ENCODE measurements at places on chromosomes 13 and 19.

- peak; percentile 78 for DNase-seq
These were observed 7.3 kb upstream of the MEDAG start for GRCh38 chr13:30898678-30899241.

GRCh38 chr19:12278713-12279112 lies 16.0 kb downstream of the ZNF44 start:
- peak; percentile 1 for DNase-seq

- no peak for DNase-seq
These were observed 28.4 kb downstream of the RASA3 start for GRCh38 chr13:114103801-114104654.

- no peak for DNase-seq
These were observed 3.9 kb upstream of the LSM4 start for GRCh38 chr19:18326772-18327171.

DNA sequence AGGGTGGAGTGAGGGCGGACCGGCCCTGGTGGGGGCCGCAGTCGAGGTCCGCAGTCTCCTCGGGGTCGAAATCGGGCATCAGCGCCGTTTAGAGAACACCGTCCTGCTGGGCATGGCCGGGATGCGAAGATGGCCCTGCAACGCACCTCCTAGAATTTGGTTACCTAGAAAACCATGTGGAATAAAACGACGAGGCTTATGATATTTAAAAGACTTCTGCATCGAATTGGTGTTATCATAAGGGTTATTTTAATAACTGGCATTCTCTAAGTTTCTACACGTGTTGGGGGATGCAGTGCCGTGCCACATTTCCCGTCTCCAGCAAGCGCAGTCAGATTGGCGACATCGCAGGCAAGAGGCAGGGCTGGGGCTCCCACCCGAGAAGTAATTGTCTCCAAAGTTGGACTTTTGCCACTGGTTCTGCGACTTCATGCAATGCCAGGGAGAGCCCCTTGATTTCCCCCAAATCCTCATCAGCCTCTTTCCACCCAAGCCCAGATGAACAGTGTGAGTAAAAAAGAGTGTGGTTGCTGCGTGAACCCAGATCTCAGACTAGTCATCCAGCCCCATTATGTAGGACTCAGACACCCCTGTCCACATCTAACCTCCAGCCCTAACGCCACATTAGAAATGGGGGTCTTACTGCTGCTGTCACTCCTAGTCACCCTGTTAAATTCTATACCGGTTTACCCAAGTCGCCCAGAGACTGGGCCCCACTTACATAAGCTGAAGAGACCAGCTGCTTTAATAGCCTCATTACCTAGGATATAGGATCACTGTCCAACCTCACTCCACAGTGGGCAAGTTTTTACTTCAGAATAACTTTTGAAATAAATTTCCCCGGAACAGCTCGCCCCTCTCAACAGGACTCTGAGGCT lies 571 bp upstream of the DHRS12 start:
- peak; percentile 51 for DNase-seq

DNA sequence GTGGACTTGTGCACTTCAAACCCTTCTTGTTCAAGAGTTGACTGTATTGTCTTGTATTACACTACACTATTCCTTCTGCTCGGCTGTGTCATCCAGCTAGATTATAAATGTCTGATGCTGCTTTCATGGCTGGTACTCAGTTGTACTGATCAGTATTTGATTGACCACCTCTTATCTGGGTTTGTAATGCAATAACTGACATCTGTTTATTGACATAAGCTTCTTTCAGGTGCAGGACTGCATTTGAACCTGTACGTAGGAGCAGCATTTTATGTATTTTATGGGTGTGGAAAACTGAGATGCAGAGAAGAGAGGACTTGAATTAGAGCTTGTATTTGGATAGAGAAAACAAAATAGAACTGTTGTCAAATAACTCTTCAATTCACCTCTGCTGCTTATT lies 309.2 kb downstream of the FGF9 start:
- no peak for DNase-seq

- DNase-seq = no peak
These were observed 9.2 kb upstream of the KANK3 start for GRCh38 chr19:8352134-8352827.

DNA sequence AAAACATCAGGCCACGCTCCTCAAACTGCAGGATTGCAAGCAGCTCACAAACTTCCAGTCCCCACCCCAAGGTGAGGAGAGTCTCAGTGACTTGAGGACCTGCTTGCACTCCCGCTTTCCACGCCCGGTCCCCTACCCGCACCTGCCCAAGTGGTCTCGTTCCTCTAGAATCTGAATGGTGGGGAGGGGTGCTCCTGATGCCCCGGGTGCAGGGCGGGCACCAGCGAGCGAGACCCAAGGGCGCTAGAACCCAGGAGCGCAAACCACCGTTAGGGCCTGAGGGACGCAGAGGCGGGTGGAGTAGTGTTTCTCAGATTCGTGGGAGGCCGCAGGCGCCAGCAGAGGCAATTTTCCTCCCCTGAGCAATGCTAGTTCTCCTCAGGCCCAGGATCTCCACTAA lies 40.3 kb downstream of the SOX1 start:
- no peak for DNase-seq

DNA sequence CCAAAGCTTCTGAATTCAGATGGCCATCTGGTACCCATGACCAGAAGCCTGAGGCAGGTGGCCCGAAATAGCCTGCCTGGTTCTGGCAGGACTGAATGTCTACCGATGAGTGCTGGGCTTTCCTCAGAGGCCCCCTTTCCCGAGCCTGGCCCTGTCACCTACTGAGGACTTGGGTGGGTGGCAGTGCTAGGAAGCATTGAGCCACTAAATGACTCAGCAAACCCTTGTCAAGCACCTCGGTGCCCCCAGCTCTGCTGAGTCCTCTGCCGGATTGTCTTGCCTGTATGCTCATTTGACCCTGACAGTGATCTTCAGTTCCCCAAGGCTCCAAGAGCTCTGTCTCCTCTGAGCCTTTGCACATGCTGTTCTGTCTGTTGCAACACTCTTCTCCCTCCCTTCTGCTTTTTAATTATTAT lies 17.9 kb downstream of the PPP1R37 start:
- DNase-seq = no peak

GRCh38 chr19:55266404-55266803 lies 7.6 kb upstream of the PPP6R1 start:
- no peak for DNase-seq

GRCh38 chr19:30163663-30164062 lies 208.5 kb upstream of the ZNF536 start:
- peak; percentile 40 for DNase-seq

GRCh38 chr19:46626446-46626845 lies 1.6 kb upstream of the PTGIR start:
- DNase-seq = no peak

DNA sequence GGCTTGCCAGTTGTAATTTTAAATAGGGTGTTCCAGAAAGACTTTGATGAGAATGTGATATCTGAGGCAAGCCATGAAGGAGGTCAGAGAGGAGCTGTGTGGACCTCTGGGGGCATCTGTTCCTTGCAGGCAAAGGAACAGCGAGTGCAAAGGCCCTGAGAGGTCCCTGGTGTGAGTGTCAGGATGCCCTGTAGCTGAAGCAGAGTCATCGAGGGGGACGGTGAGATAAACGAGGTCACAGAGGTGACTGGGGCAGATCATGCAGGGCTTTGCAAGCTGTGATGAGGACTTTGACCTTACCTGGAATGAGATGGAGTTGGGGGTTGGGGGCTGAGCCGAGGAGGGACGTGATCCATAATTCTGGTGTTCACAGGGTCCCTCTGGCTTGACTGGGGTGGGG lies 75.0 kb downstream of the RYR1 start:
- no peak for DNase-seq

DNA sequence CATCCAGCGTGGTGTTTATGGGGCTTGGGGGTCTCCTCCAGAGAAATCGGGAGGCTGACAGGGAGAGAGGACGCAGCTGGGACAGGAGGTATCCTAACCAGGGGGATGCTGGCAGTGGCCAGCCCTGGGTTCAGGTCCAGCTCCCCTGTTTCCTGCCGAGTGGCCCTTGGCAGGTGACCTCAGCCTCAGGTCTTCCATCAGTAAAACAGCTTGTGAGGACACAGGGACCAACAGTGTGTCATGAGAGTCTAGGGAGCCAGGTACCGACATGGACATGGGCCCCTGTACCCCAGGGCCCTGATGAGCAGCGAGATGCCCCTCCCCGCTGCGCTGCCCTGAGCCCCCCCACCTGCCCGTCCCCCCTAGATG lies 19.6 kb downstream of the EVI5L start:
- DNase-seq = no peak

DNA sequence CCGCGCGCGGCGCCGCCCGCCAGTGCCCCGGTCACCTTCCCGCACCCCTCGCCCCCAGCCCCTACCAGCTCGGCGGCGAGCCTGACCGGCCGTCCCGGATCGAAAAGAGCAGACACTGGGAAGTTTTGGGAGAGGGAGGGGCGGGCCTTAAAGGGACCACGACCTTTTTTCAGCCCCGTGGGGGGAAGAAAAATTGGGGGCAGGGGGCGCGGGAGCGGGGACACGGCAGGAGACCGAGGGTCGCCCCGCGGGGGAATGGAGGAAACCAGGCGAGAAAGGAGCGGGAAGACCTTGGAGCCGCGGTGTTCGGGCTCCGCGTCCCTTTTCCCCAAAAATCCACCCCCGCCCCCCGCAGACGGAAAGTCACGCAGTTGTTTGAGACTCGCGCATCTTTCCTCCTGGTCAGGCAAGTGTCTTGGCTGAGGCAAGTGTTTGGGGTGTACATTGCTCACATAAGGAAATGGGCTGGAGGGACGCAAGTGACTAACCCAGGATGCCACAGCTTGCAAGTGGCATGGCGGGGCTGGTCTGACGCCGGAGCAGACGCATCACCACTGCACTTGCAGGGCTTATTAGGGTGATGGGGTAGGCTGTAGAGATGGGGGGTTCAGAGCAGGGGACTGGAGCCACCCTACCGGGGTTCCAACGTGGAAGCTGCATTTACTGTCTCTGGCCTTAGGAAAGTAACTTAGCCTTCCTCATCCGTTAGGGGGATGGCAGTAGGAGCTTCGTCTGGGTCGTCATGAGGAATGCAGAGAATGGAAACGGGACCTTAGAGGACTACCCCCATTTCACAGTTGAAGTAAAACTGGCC lies 2.7 kb upstream of the HNRNPL start:
- DNase-seq = peak; percentile 40

DNA sequence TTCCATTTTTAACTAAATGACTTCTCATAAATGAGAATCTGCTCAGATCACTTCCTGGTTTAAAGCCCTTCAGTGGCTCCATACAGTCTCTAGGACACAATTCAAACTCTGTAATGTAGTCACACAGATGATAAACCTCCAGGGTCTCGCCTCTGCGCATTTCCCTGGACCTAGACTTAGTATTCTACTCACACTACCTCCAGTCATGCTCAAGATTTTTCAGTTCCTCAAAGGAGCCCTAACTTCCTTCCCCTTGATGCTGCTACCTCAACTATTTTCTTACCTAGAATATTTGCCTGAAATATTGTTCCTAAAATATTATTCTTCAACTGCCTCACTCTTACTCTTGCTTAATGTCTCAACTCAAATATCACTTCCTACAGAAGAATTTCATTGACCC lies 86.7 kb upstream of the TPP2 start:
- DNase-seq = no peak

GRCh38 chr19:41029524-41030432 lies 38.7 kb downstream of the CYP2B6 start:
- DNase-seq = no peak

- DNase-seq = peak; percentile 12
These were observed 2.3 kb downstream of the ITGBL1 start for GRCh38 chr13:101454767-101455166.

DNA sequence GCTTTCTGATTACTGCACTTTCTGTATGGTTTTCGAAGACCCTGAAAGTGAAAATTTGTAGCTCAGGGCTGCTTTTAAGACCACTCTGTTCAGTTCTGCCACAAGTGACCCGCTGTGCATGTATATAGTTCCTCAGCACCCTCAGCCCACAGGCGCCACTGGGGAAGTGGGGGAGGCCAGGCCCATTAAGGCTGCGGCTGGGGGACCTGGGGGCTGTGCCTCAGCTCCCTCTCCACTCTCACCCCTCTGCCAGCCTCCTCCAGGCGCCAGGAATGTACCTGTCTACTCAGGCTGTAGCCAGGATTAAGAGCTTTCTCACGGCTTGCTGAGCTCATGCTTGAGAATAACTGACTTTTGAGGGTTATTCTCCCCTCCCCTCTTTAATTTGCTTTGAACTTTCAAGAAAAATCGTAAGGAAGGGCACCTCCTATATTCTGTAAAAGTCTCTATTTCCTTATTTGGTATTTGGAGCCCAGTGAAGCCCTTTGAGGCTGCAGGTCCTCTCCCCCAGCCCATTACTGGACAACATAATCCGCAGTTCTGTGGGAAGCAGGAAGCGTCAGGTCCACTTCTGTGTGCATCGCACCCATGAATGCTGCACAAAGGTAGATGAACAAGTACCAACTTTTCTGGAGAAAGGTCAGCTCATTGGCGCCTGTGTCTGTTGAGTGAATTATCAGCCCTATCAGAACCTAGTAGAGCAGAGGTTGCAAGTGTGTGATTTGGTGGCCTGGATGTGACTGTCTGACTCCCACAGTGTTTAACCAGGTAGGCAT lies 29.6 kb downstream of the GJA3 start:
- no peak for DNase-seq

- peak; percentile 25 for DNase-seq
These were observed 1228.3 kb upstream of the PCDH20 start for GRCh38 chr13:62643799-62644524.

DNA sequence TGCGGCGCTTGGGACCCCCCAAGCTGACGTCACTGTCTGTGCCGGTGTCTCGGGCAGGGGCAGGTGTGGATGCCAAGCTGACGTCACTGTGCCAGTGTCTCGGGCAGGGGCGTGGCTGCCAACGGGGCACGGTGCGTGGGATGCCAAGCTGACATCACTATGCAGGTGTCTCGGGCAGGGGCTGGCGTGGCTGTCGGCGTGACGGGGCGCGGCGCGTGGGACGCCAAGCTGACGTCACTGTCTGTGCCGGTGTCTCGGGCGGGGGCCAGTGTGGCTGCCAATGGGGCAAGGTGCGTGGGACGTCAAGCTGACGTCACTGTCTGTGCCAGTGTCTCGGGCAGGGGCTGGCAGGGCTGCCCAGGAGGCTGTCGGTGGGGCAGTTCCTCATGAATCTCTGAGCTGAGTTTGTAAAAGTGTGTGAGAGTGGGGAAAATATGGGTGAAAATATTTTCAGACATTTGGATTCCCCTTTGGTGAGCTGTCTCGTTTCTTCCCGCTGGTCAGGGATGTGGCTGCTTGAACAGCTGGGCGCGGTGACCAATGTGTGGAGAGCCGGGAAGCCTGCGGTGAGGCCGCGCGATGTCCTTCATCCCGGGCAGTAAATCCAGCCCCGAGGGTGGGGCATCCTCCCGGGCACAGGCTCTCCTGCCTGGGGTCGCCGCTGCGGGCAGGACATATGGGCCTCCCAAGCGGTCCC lies 25.2 kb downstream of the MCF2L start:
- no peak for DNase-seq

GRCh38 chr13:97490702-97491307 lies 56.8 kb downstream of the RAP2A start:
- DNase-seq = no peak
